Skin of body (tissue), 3 donors: ENCODE measurements at places on chromosomes 16 and 17. TPM values are rescaled to one million over a fixed set of nuclear protein-coding genes. Genes with fewer than 3 reads are reported as not detected.

GRCh38 chr16:600781-601180 lies 10.9 kb downstream of the RAB40C start:
- DNase-seq = no peak

GRCh38 chr16:56617212-56618085 lies 8.1 kb upstream of the MT1E start:
- peak; percentile 58 for DNase-seq

LGALS9B gene
- 1.2 TPM for total RNA-seq

- DNase-seq = no peak
Observed at GRCh38 chr16:81843243-81843582, 64.1 kb downstream of the PLCG2 start.

GRCh38 chr16:14020141-14020540 lies 51.0 kb upstream of the MRTFB start:
- DNase-seq = no peak

DNA sequence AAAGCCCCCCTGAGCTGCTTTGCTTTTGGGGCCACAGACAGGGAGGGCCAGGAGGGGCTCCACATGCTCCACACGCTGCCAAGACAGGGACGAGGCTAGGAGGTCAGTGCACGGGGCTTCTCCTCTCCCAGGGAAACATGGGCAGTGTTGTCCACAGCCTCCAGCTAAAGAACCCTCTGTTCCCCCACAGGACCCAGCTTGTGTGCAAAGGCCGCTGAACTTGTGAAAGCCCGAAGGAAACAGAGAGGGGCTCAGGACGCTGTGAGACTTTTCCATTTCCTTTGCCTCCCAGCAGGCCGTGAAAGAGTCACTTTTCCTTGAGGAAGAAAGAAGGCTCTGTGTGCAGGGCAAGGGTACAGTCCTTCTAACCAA lies 9.7 kb downstream of the CDRT4 start:
- peak; percentile 83 for DNase-seq

GRCh38 chr17:65121368-65121767 lies 15.8 kb upstream of the RGS9 start:
- DNase-seq = no peak
